Cerebellar nuclear complex (tissue), 1 donor: ENCODE measurements at places on chromosomes 7 and 10.
A peak's percentile ranks its signal among the peaks of the same experiment; 100 is the strongest.

DNA sequence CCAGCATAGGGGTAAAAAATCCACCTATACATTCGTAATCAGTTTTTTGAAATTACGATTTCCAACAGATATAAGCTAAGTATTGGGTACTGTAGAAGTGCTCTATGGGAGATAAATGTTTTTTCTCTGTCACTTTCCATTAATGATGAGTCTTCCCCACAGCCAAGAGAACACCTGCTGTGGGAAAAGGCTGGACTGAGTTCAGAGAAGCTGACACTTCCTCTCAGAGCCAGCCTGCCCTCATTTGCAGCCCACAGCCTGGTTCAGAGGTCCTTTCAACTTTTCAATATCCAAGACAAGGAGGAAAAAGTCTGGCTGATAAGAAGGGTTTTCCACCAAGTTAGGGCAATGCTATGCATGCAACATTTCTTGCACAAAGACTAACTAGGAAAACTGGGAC is 64.5 kb upstream of the DNAJB12 start:
- DNase-seq = peak; percentile 50

DNA sequence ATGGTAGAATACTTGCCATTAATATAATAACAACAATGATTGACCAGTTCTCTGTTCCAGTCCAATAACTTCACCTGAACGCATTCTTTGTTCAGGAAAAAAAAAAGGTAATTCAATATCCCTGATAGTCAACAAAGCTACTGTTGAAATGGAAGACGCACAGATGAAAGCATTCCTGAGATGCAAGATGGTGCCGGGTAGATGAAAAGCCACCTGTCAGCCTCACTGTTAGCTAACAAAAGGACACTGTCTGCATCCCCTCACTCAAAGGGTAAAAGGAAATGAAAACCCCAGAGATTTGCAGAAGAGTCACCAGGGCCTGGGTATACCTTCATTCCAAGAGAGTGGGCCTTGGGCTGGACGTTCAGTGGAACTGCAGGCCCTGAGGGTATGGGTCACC is 357.4 kb downstream of the PLXNA4 start:
- no peak for DNase-seq

- DNase-seq = no peak
Observed at GRCh38 chr7:142349670-142350405, 92.0 kb upstream of the PRSS58 start.

GRCh38 chr7:142925413-142925812 is 8.1 kb downstream of the TRPV5 start:
- no peak for DNase-seq

DNA sequence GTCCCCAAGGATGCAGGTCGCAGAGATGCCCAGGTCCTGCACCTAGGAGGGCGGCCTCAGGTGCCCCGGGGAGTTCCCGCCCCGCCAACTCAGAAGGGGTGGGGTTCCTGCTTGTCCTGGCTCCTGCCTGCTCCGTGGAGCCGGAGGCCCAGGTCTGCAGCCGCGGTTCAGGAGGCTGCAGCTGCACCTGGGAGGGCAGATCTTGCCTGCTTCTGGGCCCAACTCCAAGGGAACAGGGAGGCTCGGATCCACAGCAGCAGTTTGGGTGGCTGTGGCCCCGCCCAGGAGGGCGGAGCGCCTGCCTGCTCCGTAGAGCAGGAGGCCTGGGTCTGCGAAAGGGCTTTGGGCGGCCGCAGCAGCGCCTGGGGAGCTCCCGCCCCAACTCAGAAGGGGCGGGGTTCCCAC is 108.2 kb upstream of the EGR2 start:
- DNase-seq = no peak

GRCh38 chr10:118003126-118003525 is 43.6 kb downstream of the RAB11FIP2 start:
- DNase-seq = no peak

DNA sequence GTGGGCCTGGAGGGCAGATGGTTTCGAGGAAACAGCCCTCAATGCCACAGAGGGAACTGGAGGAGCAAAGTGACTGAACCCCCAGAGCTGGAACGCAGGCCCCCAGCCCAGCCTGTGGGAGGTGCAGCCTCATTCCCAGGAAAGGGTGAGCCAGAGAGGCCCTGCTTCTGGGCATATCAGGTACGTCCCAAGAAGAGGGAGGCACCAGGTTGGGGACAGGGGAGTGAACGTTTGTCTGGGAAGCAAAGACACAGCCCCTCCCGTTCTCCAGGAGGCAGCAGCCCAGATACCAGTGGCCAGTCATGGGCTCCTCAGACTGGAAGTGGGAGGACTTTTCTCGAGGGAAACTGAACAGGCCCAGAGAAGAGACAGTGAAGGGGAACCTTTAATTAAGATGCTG is 74.3 kb upstream of the RET start:
- DNase-seq = no peak

- no peak for DNase-seq
Observed at GRCh38 chr10:23363793-23364135, 19.2 kb upstream of the C10orf67 start.

- DNase-seq = no peak
Observed at GRCh38 chr7:108069646-108070045, 60.5 kb downstream of the LAMB4 start.

DNA sequence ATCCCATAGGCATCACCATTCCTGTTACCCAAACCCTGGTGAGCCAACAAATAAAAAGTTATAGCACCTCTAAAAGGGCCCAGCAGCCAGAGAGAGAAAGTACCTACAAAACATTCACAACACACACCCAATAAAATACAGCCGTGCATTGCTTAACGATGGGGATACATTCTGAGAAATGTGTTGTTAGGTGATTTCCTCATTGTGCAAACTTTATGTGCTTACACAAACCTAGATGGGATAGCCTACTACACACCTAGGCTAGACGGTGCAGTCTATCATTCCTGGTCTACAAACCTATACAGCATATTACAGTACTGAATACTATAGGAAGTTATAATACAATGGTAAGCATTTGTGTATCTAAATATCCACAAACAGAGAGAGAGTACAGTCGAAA is 44.9 kb upstream of the UCN3 start:
- DNase-seq = no peak

GRCh38 chr7:14047709-14048399 is 58.4 kb upstream of the ETV1 start:
- DNase-seq = no peak

DNA sequence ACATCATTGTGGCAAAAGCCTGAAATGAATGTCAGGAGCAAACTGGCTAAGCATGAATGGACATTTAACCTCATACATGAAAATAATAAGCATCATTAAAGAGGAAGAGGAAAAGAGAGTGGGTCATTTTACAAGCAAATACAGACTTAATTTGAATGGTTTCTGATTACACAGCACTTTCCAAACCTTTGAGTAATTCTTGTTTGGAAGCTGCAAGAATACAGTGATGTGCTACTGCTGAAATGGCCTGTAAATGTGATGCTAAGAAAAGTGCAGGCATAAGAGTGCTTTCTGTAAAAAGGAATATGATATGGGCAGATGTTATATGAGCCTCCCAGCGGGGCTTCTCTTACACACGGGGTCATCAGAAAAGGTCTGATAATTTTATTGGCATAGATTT is 30.2 kb downstream of the TAS2R16 start:
- DNase-seq = no peak

GRCh38 chr10:103804871-103805270 is 50.5 kb downstream of the SH3PXD2A start:
- no peak for DNase-seq

DNA sequence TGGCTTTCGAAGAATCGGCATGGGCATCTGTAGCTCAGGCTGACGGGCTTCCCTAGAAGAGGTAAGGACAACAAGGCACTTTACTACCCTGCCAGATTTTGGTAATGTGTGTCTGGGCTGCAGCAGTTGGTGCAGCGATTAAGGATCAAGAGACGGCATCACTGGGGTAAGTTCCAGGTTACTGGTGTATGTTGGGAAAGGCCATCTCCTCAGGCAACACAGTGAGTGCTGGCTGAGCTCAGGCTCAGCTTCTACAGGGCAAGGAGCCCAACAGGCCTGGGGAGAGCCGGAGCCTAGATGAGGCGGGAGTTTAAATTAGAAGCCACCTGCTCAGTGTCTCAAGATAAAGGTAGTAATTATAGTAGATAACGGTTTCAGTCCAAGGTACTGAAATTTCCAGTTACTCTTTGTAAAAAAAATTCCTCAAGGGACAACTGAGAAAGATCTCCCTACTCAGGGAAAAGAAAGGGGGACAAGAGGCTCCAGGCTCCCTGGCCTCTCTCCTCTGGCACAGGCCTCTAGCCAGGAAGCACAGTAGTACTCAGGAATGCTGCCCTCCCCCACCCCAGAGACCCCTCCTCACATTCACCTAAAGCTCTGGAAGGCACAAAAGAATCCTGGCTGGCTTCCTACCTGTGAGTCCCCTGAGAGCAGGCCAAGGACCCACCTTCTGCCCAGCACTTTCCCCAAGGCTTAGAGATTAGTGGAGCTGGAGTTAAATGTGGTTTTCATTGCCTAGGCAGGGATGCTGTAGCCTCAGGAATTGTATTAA is 3.9 kb downstream of the CXCL12 start:
- DNase-seq = no peak

GRCh38 chr7:98753989-98754479 is 115.8 kb downstream of the TMEM130 start:
- DNase-seq = no peak

DNA sequence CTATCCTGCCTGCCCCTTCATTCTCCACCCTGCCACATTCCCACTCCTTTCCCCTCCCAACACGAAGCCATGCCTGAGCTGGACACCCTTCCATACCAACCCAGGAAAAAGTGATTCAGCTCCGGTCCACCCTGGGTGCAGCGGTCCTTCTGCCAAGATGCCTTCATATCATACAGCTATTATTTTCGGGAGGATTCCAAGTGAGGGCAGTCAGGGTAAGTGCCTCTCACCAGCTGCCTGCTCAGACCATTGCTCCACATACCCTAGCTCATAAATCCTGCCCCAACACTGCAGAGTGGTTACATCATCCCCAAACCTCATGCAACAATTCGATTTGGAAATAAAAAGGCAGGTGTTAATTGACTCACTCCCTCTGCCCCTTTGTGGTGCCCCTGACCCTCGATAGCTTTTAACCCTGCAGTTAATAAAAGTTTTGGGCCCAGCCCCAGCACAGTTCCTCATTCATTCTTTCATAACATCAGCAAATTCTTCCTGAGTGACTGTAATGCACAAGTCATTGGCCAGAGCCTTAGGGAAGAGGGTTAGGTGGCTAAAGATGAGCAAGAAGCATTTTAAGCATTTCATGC is 42.6 kb downstream of the ZNF503 start:
- no peak for DNase-seq

GRCh38 chr7:8597565-8597964 is 164.2 kb downstream of the NXPH1 start:
- no peak for DNase-seq

DNA sequence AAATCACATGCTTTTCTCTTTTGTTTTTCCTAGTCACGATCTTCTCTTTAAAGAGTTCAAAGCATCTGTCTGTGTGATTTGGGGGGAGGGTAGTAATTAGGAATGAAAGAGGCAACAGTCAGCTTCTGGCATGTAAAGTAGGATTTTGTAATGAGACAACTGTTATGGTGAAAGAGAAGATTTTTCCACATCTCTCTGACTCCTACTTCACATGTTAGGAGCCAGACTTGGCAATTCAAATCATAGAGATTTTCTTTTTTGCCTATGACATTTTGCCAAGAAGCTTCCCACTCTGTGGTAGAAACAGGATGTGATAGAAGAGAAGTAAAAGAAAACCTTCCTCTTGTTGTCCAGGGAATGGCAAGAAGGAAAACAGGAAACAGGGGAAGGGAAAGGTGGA is 38.3 kb upstream of the KLHL7 start:
- DNase-seq = no peak

GRCh38 chr10:21530641-21531040 is 3.4 kb upstream of the MLLT10 start:
- no peak for DNase-seq

DNA sequence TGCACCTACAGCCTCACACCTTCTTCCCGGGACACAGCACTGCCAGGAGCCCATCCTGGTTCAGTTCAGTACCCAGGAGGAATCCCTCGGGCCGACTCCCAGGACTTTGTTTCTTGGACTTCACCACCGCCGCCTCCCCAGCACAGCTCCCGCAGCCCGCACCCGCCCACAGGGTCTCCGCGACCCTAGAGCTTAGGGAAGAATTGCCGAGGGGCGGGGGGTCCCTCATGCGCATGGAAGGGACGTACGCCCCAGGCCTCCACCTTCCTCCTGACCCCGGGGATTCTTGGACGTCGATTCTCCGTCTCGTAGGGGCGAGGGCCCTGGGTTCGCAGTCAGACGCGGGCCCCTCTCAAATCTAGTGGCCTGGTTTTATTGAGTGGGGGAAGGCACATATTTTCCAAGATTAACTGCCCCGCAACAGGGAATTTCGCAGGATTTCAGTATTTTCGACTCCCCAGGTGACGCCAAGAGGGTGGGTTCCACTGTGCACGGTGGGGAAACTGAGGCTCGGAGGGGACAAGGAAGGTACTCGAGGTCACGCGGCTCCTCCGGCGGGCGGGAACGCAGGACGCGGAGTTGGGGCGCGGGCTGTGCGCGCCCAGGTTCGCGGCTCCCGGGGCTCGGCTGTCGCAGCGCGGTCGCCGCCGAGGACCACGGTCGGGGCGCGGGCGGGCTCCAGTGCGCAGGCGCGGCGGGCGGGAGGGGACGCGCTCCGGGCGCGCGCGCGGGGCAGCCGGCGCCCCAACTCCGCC is at the start of gene ADCY1:
Gene ADCY1 (plus strand): TSS at position 708 of the 755 bp plus-strand sequence. CDS start 176 bp downstream, outside the sequence.
- DNase-seq = no peak

- DNase-seq = no peak
Observed at GRCh38 chr10:115084277-115084850, 8.8 kb upstream of the ATRNL1 start.

GRCh38 chr10:98925651-98926050 is 310.0 kb downstream of the HPSE2 start:
- no peak for DNase-seq

DNA sequence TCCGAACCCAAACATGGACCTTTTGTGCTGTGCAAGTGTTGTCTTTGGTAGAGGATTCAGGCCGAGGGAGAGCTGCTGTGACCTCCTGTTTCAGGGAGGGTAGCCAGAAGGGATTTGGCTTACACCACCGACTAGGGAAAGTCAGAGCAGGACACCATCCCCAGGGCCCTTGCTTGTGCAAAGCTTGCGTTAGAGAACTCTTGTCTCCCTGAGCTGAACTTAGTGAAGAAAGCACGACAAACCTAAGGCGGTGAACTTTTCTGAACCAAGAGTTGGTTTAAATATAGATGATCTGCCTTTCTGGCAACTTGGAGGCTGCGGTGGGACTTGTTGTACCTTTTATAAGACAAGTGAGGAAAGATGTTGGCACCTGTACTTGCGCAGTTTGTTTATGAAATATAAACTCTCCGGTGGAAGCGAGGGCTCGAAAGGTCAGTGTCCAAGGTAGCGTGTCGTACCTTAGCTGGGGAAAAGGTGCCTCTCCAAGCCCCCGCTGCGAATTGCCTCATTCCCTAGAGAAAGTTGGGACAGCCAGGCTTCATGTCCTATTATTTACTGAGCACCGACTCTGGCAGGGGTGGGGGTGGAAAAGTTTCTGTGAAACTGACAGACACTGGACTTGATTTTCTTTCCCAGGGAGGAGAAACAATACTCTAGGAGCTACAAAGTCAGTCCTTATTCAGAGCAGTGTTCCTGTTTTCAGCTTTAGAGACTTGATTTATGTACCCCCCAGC is 31.6 kb downstream of the WBP1L start:
- no peak for DNase-seq

GRCh38 chr7:117470777-117471176 is 9.0 kb upstream of the CFTR start:
- DNase-seq = no peak

- DNase-seq = no peak
Observed at GRCh38 chr10:33142295-33142694, 184.3 kb upstream of the ITGB1 start.

GRCh38 chr10:47458466-47459154 is 25.3 kb downstream of the ANXA8 start:
- DNase-seq = no peak
